ENCODE measurements at places on chromosomes 11 and 22.

GRCh38 chr11:113574586-113574985 lies 99.4 kb upstream of the DRD2 start:
- DNase-seq: no peak

- no peak for DNase-seq
Measured at GRCh38 chr11:70338594-70338993, 59.7 kb upstream of the CTTN start.

DNA sequence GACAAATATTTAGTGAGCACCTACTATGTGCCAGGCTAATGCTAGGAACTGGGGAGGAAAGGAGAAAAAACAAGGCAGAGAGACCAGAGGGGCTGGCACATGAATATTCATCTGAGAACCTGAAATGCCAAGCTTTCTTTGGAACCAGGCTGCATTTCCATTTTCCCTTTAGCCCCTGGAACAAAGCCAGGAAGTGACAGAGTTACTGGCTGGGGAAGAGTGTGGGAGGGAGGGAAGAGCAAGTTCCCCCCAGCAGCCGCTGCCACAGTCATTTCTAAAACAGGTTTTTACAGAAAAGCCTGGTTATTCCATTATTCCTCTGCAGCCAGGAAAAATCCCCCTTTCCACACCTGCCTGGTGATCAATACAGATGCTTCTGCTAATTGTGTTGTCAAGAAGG lies 97.0 kb downstream of the SPON1 start:
- no peak for DNase-seq

DNA sequence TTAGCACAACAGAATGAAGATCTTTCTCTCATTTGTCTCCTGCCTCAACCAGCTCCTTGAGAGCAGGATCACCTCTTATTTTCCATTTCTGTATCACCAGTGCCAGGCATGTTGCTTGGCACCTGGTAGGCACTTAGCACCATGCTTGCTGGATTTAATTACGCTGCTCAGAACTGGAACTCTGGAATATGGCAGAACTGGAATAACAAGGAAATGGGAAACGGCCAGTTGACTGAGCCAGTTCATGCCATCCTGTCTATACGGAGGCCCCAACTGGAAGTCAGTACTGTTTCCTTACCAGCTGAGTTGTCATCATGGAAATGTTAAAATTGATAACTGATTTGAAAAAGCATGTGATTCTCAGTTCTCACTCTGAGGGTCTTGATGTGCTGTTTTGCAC lies 69.5 kb upstream of the YWHAH start:
- DNase-seq: no peak

GRCh38 chr11:18457450-18457849 lies 1.8 kb downstream of the LDHAL6A start:
- DNase-seq: no peak

- no peak for DNase-seq
Measured at GRCh38 chr11:113373981-113374560, 13.5 kb upstream of the ANKK1 start.

DNA sequence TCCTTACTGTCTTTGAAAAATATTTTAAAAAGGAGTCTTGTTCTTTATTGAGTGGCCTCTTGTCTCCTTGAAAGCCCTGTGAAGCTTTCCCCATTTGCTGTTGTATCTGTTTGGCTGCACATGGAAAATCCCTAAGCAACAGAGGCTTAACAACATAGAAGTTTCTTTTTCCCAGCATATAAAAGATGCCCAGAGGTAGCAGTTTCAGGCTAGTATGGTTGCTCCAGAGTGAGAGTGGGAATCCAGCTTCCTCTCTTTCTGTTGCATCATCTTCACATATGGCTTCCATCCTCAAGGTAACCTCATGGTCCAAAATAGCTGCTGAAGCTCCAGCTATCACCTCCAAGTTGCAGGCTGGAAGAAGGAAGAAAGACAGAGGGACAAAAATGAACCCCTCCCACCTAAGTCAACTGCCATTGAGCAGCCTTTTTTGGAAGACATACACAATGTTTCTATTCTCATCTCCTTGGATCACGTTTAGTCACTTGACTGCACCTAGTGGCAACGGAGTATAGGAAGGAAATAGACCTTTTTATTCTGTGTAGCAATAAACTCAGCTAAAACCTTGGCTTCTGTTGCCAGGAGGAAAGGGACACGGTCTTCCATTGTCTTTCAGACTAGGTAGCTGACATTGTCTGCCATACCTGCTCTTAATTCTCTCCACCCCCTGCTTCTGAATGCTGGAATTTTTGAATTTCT lies 5.3 kb downstream of the CSF2RB start:
- no peak for DNase-seq

GRCh38 chr11:111301842-111302118 lies 3.4 kb downstream of the POU2AF3 start:
- DNase-seq: no peak

GRCh38 chr22:44108076-44108475 lies 72.6 kb upstream of the PARVG start:
- no peak for DNase-seq

GRCh38 chr11:112613051-112613972 lies 347.9 kb upstream of the NCAM1 start:
- no peak for DNase-seq

GRCh38 chr11:90223248-90223585 lies 368 bp upstream of the CHORDC1 start:
- DNase-seq: no peak

DNA sequence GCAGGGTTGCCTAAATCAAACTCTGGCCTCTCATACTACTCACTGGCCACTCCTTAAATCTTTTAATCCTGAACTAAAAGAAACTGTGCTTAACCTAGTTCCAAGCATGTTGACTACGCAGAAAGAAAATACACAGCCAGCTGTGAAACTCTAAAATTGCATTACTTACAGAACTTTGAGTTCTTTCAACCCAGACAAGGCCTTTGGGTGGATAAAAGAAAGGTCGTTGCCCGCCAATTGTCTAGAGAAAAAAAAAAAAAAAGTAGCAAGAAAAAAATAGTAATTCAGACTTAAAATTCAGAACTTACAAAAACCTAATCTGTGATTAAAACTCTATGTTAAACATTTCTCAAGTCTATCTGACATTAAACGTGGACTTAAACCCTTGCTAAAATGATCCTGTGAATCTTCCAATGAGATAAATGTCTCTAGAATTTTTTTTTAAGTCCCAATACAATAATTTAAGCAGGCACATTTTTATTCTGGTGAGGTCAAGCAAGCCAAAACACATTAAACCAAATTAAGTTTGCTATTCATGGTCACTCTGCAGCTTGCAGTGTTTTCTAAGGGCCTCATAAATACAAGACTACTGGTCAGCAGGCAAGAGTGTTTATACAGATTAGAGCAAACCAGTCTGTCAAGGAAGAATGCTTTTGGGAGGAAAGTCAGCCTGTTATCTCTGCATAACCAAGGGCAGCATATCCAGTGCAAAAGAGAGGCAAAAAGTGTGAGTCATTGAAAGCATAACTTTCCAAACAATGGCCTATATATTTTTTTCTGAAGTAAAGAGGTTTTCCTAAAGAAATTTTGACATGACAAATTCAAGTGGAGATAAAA lies 29.5 kb upstream of the CCDC34 start:
- DNase-seq: no peak

- DNase-seq: no peak
Measured at GRCh38 chr11:114448749-114449482, 9.6 kb downstream of the REXO2 start.

GRCh38 chr11:33227578-33228261 lies 29.5 kb upstream of the HIPK3 start:
- no peak for DNase-seq

DNA sequence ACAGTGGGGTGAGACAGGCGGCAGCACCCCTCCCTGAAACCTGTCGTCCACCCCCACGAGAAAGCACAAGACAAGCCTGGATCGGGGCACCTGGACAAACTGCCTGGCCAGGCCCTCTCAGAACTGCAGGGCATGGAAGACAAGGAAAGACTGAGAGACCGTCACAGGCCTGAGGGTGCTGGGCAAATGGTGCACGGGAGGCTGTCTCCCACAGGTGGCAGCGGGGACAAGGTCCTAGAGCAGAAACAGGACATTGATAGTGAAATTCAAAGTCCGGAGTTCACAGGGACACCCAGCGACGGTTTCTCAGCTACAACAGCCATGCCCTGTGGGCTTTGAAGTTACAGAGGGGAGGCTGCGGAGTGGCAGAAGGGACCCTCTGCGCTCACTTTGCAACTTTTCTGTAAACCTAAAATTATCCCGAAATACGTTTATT lies 20.6 kb downstream of the DRD4 start:
- no peak for DNase-seq

DNA sequence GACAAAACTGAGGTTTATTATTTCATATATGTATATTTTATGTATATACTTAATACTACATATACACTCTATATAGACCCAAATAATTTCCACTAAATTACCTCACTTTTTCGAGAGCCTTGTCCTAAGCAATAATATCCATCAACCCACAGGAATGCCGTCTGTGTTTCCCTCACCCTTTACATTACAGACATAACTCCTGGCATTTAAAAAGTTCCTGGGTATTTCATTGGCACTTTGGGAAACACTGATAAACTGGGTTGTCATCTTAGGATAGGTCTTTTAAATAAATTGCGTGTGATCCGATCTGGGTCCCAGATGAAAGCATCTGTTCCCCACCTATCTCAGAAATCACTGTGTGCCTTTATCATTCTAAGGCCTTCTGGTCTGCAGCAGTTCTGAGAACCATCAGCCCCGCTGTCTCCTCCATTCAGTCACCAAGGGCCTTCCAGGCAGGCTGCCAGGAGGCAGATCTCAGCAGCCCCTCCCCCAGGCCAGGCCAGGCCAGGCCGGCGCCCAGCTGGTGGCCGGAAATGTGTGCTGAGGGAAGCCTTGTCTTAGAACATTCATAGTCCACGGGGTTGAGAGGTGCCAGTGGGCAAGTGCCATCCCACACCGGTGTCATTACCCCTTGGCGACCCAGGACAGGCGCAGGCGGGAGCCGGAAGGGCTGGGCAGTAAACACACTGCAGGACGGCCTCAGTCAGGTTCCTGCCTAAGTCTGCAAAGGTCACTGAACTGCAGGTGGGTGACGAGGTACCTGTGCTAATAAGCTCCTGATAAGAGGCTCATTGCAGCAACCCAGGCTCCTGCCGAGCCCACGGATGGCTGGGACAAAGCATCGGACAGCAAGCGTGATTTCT lies 3.3 kb downstream of the FGF19 start:
- DNase-seq: no peak

- DNase-seq: no peak
Measured at GRCh38 chr11:19121646-19122045, 4.7 kb downstream of the ZDHHC13 start.

DNA sequence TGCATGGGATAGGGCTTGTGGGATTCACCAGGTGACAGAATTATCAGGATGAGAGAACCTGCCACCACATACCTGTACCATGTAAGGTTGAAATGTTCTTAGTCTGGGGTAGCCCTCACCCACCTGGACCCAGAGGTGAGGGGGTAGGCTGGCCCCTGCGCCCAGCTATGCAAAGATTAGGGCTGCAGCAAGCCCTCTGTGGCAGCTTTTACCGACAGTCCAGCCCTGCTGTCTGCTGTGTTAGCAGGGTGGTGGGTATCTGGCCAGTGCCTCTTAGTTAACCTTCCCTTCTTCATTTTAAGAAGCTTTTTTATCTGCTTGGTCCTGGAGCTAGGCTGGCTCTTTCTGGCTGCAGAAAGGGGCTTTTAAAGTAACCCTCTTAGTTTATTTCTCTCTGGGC lies 13.9 kb downstream of the INSC start:
- no peak for DNase-seq

- DNase-seq: no peak
Measured at GRCh38 chr11:37203006-37203405, 605.0 kb upstream of the RAG2 start.

DNA sequence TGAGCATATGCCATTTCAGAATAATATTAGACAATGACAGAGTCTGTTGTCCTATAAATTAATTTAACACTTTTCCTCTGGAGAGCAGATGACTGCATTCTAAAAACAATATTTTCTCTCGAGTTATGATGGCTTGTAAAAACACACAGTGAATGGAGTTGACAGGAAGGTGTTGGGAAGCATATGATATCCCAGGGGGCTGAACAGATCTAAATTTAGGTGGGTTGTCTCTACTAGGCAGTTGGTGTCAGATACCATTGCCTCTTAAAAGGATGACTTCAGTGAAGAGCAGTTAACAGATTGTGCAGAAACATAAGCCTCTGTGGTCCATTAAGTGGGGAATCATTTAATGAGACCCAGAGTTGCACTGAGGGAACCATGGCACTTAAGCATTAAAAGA lies 30.7 kb downstream of the SVIP start:
- no peak for DNase-seq

GRCh38 chr11:68113986-68114385 lies 7.2 kb downstream of the CHKA start:
- DNase-seq: no peak

GRCh38 chr11:78350091-78350645 lies 67.5 kb downstream of the GAB2 start:
- DNase-seq: no peak

DNA sequence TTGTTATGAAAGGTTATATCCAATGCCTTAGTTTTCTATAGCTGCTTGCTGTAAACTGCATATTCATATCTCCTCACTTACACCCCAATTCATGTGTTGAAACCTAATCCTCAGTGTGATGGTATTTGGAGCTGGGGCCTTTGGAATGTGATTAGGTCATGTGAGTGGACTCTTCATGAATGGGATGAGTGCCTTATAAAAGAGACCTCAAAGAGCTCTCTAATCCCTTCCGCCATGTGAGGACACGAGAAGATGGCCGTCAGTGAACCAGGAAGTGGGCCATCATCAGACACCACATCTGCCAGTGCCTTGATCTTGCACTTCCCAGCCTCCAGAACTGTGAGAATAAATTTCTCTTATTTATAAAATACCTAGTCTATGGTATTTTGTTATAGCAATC lies 79.3 kb downstream of the CYP2R1 start:
- DNase-seq: no peak

DNA sequence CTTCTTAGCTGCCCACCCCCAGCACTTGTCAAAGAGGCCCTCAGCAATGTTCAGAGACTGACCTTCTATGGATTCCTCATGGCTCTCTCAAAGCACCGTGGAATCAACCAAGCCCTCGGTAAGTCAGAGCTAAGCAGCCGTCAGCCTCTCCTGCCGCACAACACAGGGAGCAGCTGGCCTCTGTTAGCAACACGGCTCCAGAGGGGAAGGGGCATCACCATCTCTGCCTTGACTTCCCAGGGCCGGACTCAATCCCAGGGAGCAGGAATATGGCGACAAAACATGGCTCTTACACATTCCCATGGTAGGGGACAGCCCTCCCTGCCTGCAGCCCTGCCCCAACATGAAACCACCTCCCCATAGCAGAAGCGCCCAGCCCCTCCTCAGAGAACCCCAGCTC lies 18.9 kb downstream of the ARFGAP2 start:
- DNase-seq: no peak

- no peak for DNase-seq
Measured at GRCh38 chr22:22800716-22801115, 86.9 kb upstream of the IGLL5 start.

- DNase-seq: no peak
Measured at GRCh38 chr22:37684803-37685615, 1.1 kb upstream of the NOL12 start.

All from effector CD8-positive, alpha-beta T cell (primary cell).